CD4-positive, alpha-beta T cell treated with Interleukin-1 beta for 1 hour (primary cell): ENCODE measurements at places on chromosomes 1 and 21.

DNA sequence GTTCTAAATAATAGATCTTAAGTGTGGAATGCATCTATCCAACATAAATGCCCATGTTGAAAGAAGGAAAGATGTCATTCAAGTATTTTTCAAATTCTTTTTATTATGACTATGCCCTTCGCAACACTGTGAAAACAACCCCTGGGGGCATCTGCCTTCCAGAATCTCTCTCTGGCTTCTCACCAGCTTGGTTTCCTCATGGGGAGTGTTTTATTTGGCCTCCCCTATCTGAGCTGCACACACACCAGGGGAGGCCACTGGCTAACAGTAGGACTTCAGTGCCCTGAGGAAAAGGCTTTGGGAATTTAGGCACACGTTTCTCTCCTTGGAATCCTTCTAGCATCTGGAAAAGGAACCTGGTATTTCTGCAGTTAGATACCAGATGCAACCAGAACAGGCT is 130.6 kb downstream of the EDEM3 start:
- no peak for DNase-seq

GRCh38 chr1:51661081-51661518 is 44.2 kb downstream of the OSBPL9 start:
- no peak for DNase-seq

- no peak for DNase-seq
Observed at GRCh38 chr1:228208831-228209551, 1.1 kb downstream of the OBSCN start.

GRCh38 chr21:31107176-31107785 is 69.0 kb upstream of the KRTAP19-8 start:
- no peak for DNase-seq

DNA sequence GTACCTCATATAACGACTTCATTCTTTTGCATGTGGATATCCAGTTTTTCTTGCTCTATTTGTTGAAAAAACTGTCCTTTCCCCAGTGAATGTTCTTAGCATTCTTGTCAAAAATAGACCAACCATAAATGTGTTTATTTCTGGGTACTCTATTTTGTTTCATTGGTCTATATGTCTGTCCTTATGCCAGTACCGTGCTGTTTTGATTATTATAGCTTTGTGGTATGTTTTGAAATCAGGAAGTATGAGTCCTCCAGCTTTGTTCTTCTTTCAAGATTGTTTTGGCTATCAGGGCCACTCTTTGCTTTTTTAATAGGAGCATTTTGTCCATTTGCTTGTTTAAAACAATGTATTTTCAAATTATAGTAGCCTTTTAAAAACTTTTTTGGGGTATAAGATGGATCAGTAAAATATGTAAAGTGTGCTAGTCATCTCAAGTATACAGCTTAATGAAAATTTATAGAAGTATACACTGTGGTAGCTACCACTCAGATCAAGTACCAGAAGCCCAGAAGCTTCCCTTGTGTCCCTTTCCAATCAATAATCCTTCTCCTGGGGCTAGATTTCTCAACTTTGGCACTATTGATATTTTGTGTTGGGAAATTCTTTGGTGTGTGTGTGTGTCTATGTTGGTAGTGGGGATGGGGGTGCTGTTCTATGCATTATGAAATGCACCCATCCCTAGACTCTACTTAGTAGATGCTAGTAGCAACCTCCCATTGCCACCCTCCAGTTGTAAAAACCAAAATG is 16.8 kb downstream of the MROH7 start:
- no peak for DNase-seq
